Activated CD8-positive, alpha-beta memory T cell treated with anti-CD3 and anti-CD28 coated beads for 1 hour (primary cell): ENCODE measurements at places on chromosomes 12 and 14.

DNA sequence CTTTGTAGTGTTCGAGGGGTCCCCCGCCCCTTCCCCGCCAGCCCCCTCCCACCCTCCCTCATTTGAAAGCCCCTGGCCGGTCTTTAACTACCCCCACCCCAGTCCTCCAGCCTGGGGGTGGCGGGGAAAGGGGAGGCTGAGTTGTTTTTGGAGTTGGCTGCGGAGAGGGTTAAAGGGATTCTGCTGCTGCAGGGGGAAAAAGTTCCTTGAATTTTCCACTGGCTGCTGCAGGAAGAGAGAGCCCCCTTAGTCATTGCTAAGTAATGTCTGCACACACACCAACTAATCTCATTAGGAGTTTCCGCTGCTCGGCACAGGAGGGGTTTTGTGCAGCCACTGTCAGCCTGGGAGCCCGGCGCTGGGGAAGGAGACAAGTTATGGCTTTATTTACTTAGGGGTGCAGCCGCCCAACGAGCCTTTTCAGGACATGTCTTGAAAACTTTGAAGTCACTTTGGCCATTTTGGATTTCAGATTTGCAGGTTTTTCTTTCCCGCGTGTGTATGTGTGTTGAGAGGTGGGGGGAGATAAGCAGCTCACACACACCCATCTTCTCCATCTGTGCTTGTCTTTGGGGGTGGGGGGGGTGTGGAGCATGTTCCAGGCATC, 1.8 kb downstream of the ELK3 start:
- no peak for DNase-seq

DNA sequence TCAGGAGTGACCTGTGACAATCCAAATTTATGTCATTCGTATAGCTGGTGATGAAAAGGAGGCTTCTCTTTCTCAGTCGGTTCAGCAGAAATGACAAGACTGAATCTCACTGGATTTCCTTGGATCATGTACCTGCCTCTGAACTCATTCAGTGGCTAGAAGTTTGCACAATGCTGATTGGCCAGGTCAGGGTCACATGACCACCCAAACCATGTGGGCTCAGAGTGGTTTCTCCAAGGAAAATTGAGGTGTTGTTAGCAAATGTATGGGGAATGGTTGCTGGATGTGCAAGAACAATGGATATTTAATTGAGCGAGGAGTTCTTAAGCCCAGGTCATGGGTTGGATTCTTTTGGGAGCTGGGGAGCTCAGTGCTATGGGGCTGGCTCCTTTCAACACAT, 227.5 kb downstream of the AACS start:
- no peak for DNase-seq

GRCh38 chr12:124470806-124471205, 96.6 kb downstream of the NCOR2 start:
- DNase-seq: no peak

GRCh38 chr12:41073633-41074472, 114.3 kb upstream of the PDZRN4 start:
- DNase-seq: no peak

DNA sequence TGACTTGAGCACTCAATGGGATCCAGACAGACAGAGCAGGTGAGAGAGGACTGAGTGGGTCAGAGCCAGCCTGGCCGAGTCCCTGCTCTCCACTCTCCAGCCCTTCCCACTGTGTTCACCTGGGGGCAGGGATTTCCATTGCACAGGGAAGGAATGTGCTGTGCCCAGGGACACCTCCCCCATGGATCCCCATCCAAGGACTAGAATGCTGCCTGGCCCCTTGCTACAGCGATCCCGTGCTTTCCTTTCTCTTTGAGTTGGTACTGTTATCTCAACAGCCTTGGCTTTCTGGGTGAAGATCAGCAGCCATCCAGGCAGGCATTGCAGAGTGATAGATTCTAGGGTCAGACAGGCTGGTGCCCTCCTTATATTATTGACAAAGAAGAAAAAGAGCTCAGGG, 60.3 kb upstream of the DLK1 start:
- no peak for DNase-seq

- no peak for DNase-seq
Measured at GRCh38 chr12:47102845-47103651, 23.3 kb upstream of the AMIGO2 start.

GRCh38 chr14:96790186-96790585, 7.0 kb upstream of the VRK1 start:
- DNase-seq: no peak

- no peak for DNase-seq
Measured at GRCh38 chr12:24054416-24054815, 104.9 kb upstream of the SOX5 start.

- no peak for DNase-seq
Measured at GRCh38 chr14:95609398-95609990, 74.6 kb downstream of the GLRX5 start.
